ENCODE measurements at places on chromosomes 11 and 22.
A peak's percentile ranks its signal among the peaks of the same experiment; 100 is the strongest.

DNA sequence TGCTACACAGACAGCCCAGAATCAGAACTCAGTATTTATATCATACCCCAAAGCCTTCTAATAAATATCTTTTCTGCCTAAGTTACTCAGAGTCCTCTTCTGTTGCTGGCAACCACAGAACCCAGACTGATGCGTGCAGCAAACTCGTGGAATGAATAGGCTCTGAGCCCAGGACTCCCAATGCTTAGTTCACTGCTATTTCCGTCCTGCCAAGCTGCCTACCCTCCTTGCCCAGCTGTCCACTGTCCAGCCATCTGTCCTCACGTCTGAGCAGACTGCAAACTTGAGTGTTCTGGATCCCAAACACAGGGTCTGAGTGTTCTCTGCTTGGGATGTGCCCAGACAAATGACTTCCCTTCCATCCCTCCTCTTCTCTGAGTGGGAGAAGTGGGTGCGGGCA is 19.4 kb downstream of the PTPN5 start:
- DNase-seq: no peak

DNA sequence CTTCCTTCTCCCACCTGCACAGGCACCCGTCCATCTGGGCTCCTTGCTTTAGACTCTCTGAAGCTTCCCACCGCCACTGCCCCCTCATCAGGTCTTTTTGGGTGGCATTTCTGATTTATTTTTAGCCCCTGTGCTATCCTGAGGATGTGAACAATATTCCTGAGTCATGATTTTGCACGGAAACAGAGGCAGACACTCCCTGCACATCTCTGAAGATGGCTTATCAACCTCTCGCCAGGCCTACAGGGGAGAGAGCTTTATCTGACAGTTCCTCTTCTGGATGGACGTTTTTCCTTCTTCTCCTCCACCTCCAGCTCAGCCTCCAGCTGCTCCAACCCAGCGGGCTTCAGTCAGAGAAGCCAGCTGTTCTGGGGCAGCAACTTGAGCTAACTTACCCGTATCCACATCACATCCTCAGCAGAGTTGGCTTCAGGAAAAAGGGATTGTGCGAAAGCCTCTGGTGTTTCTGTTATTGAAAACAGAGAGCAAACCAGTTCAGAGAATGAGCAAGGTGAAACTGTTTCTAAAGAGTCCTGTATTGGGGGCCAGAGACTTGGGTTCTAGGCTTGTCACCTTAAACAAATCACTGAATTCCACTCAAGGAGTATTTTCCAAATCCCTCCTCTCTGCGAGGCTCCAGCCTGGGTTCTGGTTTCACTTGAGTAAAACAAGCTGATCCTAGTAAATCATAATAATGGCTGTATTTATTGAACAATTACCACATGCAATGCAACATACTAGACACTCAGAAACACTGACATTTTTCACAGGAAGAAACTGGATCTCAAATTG is 33.1 kb upstream of the ETS1 start:
- DNase-seq: no peak

DNA sequence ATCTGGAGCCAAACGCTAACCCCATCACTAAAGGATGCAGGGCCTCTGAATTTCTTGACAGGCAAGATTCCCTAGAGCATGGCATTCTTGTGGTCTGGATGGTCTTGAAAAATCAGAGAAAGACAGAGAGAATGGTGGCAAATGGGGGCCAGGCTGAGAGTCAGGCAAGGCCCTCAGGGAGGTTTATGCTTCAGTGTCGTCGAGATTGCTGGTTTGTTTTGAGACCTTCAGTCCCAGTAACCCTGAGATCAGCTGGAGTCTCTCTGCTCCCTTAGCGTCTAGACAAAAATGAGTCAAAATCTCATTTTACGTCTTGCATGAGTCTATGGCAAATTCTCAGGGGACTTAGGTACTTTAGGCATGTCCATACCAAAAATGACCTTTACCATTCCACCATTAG is 539.3 kb downstream of the SOX6 start:
- DNase-seq: peak; percentile 67

DNA sequence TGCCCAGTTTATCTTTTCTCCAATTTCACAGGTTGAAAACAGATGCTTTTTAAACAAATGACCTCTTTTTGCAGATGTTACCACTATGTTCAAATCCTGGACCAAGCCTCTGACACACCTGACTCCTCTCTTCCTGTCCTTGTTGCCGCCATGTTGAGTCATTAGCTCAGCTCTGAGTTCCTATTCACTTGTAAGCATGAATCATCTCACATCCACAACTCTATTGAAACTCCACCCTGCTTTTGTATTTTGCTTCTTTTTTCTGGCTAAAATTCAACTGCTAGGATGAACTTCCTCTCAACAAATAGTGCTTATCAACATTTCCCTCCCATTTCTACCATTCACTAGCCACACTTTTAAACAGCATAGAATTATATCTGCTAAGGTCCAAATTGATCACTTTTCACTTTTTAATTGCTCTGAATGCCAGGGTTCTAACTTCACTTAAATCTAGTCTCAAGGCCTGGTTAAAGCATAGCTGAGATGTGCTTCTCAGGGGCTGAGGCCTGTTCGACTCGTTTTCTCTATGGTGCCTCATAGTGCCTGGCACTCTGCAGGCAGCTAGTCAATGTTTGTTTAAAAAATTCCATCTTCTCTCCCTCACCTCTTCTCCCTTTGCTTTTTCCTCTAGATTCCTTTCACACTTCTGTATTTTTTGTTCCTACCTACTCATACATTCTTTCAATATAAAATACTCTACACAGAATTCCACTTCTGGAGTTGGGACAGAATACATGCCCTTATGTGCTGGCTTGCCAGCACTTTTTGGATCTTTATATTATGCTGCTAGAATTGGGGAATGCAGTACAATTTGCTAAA is 3.9 kb downstream of the JOSD1 start:
- DNase-seq: peak; percentile 81

DNA sequence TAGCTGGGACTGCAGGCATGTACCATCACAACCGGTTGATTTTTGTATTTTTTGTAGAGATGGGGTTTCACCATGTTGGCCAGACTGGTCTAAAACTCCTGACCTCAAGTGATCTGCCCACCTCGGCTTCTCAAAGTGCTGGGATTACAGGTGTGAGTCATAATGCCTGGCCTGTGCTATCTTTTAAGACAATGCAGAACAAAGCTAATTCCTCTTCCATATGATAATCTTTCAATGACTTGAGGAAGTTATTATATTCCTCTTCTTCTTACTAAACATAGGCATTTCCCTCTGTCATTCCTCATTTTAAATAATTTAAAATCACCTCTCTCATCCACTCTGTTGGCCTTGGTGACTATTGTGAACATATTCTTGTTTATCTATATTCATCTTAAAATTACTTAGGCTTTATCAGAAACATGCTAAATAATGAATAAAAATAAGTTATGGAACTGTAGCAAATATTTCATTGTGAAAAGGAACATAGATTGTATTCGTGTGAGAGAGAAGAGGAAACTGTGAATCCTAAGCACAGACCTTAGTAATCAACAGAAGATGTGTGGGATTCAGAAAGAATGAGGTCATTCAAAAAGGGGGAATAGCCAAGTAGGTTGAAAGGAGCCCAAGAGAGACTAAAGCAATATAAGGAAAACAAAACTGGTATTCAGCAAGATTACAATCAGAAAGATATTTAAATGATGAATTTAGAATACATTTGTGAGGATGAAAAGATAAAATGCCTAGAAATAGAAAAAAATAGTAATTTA is 269.4 kb downstream of the TTC28 start:
- DNase-seq: peak; percentile 61

DNA sequence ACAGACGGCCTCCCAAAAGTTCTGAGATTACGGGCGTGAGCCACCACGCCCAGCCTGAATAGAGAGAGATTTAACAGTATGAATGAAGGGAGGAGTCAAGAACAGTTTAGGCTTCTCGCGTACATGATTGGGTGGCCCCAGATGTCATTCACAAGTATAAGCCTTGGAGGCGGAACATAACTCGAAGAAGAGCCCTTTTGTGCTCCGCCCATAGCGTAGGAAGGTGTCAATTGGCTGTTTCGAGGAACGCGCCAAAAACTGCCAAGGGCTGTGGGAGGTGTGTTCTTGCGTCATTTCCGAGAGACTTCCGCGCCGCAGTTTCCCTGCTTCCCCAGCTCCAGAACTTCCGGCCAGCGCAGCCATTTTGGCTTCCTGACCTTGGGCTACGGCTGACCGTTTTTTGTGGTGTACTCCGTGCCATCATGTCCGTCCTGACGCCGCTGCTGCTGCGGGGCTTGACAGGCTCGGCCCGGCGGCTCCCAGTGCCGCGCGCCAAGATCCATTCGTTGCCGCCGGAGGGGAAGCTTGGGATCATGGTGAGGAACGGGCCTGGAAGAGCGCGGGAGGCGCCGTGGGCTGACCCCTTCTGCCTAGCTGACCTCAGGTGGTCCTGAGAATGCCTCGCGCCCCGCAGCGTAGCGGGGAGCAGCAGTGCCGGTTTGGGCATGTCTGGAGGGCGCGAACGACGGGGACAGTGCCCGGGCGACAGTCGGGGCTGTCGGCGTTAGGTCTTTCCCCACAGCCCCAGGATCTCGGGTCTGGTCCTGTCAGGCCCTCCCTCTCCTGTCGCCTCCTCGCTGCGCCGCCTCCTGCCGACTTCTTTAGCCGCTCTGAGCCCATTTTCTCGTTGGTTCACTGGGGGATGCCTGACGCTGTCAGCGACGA is at the start of gene COX8A:
Gene COX8A (plus strand): TSS at position 362 of the 885 bp plus-strand sequence. CDS start 61 bp downstream, at position 423.
- DNase-seq: peak; percentile 100

DNA sequence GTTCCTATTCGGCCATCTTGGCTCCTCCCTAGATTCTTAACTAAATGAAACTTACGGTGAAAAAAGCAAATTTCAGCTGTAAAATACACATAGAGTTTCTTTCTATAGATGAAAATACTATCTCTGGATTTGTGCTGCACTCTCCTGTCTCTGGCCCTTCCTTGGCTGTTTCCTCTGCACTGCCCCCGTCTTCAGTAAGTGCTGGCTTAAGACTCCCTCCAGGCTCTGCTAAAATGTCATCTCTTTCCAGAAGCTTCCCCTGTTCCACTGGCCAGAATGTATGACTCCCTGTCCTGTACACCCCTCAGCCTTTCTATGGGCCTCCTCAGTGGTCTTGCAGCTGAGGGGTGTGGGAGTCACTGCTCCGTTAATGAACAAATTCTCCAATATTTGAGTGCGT is 109.1 kb upstream of the NARS2 start:
- DNase-seq: no peak

DNA sequence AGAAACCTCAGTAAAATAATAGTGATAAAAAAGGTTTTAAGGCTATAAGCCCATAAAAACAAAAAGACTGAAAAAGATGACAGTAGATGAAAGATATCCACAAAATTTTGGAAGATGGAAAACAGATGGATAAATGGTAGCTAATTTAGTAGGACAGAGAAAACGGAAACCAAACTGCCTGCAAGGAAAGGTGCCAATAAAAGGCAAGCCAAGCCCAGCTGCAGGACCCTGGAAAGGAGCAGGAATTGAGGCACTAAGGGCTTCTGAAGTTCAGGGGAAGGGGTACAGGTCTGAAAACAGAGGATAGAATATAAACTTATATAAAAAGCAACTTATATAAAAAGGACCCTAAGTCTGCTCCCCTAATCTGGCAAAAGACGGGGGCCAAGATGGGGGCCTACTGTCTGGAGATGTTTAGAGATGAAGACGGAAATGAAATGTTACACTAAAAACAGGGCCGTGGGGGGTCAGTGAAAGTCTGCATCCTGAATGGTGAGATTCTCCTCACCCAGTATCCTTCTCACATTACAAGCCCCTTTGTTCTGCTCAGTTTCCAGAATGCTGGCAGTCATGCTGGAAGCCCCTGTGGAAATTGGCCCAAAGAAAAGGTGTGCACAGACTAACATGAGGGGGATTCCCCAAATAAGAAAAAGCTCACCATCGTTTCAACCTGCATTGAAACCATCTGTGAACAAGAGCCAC is 269.3 kb upstream of the PITPNB start:
- no peak for DNase-seq

DNA sequence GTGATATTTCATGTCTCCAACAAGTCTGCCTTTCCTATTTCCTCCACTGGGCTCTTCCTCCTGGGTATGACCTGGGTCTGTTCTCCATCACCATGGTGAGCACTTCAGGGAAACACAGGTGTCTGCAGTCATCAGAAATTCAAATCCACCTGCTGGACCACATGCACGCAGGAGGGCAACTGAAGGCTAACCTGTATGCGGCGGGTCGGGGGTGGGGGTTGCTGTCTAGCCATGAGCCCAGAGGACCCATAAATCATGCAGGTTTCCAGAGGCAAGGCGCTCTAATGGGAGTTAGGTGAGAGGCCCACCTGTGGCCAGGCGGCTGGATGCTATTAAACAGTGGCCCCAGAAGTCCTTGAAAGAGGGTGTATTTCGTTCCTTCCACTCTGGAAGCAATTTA is 11.1 kb upstream of the PAMR1 start:
- no peak for DNase-seq

DNA sequence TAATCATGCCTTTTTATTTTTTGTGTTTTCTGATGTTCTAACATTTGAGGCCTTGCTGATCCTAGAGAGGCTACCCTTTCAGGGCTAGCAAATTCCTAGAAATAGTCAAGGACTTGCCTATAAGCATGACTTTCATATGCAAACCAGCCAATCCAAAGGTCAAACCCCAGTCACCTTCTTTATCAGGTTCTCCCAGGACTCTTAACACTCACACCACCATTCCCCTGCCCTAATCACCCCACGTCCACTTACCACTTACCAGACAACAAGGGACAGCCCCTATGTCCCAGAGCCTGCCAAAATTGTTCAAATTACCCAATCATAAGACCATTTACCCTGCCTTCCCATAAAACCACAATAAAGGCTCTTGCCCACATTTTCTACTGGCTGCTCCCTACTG is 1339.8 kb downstream of the LRRC4C start:
- DNase-seq: no peak

GRCh38 chr22:19713650-19714311 is 522 bp upstream of the SEPTIN5 start:
- no peak for DNase-seq

- DNase-seq: no peak
Measured at GRCh38 chr11:12242966-12243365, 132.6 kb downstream of the MICAL2 start.

- no peak for DNase-seq
Measured at GRCh38 chr11:13205486-13205885, 72.1 kb upstream of the BMAL1 start.

DNA sequence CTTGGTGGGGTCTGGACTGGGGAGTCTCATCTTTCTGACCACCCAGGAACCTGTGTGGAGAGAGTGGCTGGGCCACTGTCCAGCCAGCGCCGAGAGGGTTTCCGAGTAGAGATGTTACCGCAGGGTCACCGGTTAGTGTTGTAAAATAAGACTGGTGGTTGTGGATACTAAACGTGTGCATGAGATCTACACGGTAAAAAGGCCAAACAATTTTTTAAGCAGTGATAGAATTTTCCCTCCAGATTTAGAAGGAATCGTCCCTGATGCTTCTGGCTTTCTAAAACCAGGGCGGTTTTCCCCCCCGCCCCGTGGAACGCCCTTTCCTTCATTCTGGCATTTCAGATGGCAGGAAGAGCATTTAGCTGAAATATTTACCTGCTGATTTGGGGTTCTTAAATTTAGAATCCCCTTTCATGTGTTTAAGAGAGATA is 72.6 kb upstream of the PPARA start:
- DNase-seq: no peak

- no peak for DNase-seq
Measured at GRCh38 chr11:84227970-84228665, 942.0 kb upstream of the CCDC90B start.

GRCh38 chr11:16040151-16040550 is 316.2 kb downstream of the SOX6 start:
- no peak for DNase-seq

Measured in astrocyte of the spinal cord (primary cell).